Mesenteric fat pad (tissue), 1 donor: ENCODE measurements at places on chromosomes 13 and 19.

GRCh38 chr19:44341794-44342193 lies 14.7 kb downstream of the ZNF112 start:
- DNase-seq, result no peak

GRCh38 chr19:8569066-8569771 lies 8.0 kb downstream of the MYO1F start:
- DNase-seq, result no peak

GRCh38 chr19:31277516-31277915 lies 71.7 kb downstream of the TSHZ3 start:
- no peak for DNase-seq

DNA sequence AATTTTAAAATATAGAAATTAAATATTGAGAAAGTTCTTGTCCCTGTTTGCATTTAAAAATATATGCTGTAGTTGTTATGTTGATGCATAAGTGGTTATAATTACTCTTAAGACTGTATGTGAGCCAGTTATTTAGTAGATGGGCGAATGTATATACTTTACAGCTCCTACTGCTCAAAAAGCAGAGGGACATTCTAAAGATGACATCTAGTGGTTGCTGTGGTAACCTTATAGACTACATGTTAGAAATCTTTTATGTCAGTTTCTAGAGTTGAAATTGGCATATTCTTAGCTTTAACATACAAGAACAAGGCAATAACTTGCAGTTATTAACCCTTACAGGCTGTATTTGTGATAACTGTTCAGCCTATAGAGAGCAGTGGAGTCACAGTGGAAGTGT lies 160.5 kb downstream of the OLFM4 start:
- no peak for DNase-seq

- DNase-seq, result no peak
These were observed 700.0 kb downstream of the PCDH9 start for GRCh38 chr13:66530158-66530557.

DNA sequence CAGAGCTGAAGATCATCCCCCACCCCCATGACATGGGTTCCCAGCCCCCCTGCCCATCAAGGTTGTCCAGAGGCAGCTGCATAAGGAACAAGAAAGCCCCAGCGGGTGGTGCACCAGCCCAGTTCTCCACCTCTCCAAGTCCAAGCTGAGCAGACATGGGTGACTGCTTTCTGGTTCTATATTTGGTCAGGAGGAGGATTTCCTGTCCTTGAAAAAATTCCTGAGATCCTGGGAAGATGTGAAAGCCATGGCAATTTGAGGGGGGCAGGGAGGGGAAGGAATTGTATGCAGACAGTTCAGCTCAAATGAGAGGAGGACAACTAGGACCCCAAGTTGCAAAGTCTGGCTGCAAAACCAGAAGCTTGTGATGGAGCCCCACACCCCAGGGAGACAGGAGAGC lies 55.4 kb upstream of the ADGRE5 start:
- DNase-seq, result no peak

DNA sequence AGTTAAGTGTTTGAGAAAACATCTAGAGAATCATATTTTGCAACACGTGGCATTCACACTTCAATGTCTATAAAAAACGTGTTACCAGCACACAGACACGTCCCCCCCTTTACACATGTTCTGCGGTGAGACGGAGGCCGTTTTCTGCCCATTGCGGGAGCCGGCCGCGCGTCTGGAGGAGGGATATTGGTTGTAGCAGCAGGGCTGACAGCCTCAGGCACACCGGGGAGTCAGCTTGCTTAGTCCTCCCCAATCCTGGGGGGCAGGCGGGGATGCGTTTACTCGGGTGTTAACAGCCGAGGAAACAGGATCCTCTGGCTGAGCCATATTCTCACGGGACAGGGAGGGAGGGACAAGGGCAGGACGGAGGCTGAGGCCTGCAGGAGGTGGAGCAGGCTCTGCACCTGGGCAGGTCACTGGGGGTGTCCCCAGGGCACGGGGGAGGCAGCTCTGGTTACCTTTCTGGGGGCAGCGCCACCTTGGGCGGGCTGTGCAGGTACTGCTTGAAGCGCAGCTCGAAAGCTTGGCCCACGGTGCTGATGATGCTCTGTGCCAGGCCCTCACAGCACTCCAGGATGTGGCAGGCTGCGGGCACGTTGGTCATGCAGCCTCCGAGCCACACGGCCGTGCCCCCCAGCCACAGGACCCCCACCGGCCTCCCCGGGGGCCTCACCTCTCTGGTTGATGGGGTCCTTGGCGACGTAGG lies 25.0 kb downstream of the SHC2 start:
- DNase-seq, result no peak

DNA sequence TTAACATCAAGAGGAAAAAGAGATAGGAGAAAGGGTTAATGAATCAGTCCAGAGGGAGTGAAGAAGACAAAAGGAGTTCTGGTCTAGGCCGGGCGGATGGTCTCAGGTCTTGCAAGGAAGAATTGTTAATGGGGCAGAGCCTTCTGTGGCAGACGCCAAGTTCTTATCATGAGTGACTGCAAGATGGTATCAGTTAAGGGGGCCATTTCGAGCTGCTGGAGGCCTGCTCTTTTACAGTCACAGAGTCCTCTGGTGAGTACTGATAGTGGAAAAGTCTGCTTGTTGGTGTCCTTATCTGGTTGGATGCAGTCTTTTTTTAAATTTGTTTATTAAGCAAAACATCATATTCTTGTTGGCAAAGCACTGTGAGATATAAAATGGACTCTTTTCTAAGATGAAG lies 590.9 kb upstream of the SGCG start:
- no peak for DNase-seq

DNA sequence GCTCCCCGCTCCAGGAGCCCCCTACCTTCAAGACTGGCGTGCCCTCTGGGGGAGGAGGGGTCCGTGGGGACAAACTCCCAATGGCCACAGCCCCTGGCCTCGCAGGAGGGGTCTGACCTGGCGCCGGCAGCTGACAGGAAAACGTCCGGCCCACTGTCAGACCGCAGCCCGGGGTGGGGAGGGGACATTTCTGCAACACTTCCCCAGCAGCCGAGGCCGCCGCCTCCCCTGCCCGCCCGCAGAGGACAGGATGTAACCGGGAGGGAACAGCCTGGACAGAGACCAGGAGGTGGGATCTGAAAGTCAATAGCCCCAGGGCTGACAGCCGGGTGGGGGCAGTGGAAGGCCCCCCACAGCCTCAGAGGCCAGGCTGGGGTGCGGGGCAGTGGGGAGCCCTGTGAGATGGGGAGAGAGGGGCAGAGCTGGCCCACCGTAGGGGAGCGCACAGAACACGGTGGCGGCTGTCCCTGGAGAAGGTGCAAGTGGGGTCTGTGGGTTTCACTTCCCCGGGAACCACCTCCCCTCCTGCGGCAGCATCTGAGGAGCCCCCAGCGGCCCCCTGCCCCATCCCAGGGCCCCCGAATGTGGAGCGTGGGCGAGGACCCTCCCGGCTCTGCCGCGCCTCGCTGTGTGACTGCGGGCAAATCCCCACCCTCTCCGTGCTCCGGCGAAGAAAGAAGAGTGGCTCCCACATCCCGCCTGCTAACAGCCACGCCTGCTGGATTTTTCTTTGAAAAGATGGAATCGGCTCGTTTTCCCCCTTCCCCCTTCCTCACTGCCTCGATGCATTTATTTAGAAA lies at the start of gene PEAK3:
TSS of gene PEAK3 (minus strand) at position 114 of the 800 bp plus-strand sequence. CDS start 1,244 bp downstream, outside the sequence.
- DNase-seq, result peak; percentile 94

DNA sequence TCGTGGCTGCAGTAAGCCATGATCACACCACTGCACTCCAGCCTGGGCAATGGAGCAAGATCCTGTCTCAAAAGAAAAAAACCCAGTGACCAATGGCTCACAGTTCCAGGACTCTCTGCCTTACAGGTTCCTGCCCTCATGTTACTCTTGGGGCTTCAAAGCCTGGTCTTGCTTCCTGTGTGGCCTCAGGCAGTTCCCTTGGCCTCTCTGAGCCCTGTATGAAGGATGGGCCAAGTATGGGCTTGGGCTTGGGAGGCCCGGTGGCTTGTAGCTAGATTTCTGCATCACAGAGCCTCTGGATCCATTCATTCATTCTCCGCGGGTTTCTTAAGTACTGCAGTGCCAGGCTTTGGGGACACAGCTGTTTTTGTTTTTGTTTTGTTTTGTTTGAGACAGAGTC lies 780 bp upstream of the TSPAN16 start:
- no peak for DNase-seq

- DNase-seq, result no peak
These were observed 10.7 kb upstream of the ZNF480 start for GRCh38 chr19:52286256-52286655.

GRCh38 chr13:51625555-51626345 lies 41.5 kb downstream of the WDFY2 start:
- no peak for DNase-seq

DNA sequence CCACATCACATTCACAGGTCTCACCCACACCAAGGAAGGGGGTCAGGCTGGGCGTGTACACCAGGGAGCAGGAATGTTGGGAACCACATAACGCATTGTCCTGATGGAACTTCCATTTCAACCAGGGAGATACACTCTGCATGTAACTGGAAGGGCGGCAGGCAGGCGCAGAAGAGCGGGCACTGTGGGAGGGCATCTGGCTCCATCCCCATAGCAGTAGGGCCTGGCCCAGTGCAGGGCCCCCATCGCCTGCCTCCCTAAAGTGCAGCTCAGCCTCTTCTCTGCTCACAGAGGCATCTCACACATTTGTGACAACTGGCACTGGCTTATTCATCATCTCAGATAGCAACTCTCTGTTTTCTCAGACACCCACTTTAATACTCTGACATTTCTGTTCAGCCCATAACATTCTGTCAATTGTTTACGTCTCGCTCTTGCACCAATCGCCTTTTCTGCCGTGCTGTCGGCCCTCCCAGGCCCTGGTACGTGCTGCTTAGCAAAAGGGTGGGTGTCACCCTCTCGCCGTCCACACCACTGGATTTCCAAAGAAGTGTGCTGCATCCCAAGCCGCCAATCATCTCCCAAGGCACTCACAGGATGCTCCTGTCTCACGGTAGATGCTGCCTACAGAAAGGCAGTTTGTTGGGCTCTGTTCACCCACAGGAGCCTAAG lies 353.3 kb upstream of the ZNF507 start:
- DNase-seq, result no peak

DNA sequence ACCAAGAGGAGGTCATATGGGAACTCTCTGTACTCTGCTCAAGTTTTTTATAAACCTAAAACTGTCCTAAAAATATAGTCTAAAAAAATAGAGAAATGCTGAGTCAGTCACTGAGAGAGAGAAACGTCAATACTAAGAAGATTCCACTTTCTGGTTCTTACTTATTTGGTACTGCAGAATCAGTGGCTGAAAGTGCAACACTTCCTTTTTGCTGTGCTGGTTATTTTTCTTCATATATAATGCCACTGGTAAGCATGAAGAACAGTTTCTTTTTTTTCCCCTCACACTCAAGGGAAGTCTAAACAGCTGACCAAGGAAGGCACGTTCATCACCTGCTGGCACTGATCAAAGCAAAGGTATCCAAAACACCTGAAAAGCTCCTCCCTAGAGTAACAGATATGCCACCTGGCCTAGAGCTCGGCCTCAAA lies 44.3 kb upstream of the N4BP2L1 start:
- no peak for DNase-seq
